ENCODE measurements at places on chromosomes 5 and 9. TPM values are rescaled to one million over a fixed set of nuclear protein-coding genes. Genes with fewer than 3 reads are reported as not detected.
A peak's percentile ranks its signal among the peaks of the same experiment; 100 is the strongest.

- H3K4me3 ChIP-seq: no peak overlapping the region
- no peaks in the 10 kb centered on the region for H3K36me3 ChIP-seq
- DNase-seq: no peak
- H3K27me3 ChIP-seq: no peaks in the 10 kb centered on the region
- no peaks in the 10 kb centered on the region for H3K4me1 ChIP-seq
Observed at GRCh38 chr5:73917433-73917832, 291.4 kb downstream of the ARHGEF28 start.

DNA sequence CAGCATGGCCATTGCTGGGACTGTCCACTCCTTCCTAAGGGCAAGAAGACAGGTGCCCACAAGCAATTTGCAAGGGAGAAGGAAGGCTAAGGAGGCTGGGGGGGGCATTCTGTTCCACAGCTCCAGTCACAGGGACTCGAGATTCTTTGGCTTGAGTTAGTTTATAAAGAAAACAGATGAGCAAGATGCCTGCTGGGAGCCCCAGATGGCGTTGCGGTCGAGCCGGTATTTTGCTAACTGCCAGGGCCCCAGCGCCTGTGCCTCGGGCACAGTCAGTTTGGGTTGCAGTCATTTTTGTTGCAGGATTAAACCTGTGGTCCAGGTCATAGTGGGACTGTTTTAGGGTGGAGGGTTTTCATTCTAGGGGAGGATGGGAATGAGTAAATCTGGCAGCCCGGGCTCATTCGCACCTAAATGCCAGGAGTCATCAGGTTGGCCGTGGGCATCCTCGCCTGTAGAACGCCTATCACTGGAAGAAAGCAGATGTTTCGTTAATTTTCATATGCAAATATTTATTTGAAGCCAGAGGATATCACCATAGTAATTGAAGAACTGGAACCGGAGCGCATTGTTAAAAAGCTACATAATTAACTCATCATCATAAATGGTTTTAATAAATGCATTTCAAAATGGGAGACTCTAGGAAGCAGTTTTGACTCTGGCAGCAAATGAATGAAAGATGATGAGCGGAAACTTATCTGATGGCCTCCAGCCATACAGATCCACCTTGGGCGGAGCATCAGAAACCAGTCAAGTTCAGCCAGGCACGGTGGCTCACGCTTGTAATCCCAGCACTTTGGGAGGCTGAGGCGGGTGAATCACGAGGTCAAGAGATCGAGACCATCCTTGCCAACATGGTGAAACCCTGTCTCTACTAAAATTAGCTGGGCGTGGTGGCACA is 87.1 kb upstream of the FCN2 start:
- H3K27ac ChIP-seq: peak overlapping the region; percentile 24
- no peaks in the 10 kb centered on the region for H3K4me1 ChIP-seq
- no peaks in the 10 kb centered on the region for H3K36me3 ChIP-seq
- H3K4me3 ChIP-seq: no peak overlapping the region
- DNase-seq: no peak

- no peak for DNase-seq
- H3K36me3 ChIP-seq: peaks cover 34% of the 10 kb centered on the region
- H3K27me3 ChIP-seq: no peaks in the 10 kb centered on the region
- H3K4me1 ChIP-seq: peaks cover 5% of the 10 kb centered on the region
- H3K4me3 ChIP-seq: no peak overlapping the region
Observed at GRCh38 chr5:54547711-54548250, 30.2 kb downstream of the SNX18 start.

The GPR150 gene
- 0.91 TPM for total RNA-seq

The SOHLH1 gene
- total RNA-seq: not detected

The PLAC8L1 gene
- total RNA-seq: 2.3 TPM

Measured in naive thymus-derived CD8-positive, alpha-beta T cell (primary cell).